ENCODE measurements at places on chromosomes 11 and 22.

GRCh38 chr11:2142762-2143202, 3.6 kb upstream of the IGF2 start:
- no peak for DNase-seq

DNA sequence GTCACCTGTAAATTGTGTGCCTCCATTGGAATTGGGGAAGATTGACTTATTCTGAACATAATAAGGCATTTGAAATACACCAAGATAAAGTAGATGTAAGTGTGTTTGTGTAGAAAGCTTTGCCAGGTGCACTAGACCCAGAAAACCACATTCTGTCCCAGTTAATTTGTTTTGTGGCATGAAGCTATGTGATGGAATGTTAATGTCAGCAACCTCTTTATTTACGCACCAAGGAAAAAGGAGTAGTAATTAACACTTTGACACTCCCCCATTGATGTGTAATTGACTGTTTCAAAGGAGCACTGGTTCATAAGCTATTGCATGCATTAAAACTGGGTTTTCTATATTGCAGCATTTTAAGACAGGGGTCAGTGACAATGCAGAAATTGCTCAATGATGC, 14.3 kb downstream of the EIF3M start:
- DNase-seq, result no peak

GRCh38 chr22:20782596-20783299, 8.8 kb downstream of the SERPIND1 start:
- no peak for DNase-seq

DNA sequence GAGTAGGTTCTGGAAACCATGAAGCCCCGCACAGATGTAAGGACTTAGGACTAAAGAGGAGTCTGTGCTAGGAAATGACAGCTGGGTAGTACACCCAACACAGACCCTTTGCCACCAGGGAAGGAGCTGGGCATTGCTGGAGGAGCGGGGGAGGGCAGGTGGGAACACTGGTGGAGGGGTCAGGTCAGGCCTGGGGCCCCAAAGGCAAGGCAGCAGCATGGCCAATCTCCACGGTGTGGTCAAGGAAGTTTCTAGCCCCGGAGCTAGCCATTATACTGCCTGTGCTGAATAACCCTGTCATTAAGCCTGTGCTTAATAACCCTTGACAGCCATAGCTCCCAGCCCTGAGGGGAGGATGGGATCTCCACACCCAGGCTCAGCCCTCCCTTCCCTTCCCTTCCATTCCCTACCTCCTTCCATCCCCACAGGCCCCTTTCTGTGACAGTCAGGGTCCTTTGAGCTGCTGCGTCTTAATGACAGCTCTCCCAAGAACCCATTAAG, 2.1 kb downstream of the TMPRSS4 start:
- no peak for DNase-seq

GRCh38 chr11:72712841-72713240, 38.6 kb upstream of the PDE2A start:
- no peak for DNase-seq

GRCh38 chr22:38110008-38110862, at the start of gene BAIAP2L2:
Gene BAIAP2L2, minus strand, starts transcription at chr22:38110684. Its CDS starts 159 bp downstream, at chr22:38110525.
- no peak for DNase-seq

DNA sequence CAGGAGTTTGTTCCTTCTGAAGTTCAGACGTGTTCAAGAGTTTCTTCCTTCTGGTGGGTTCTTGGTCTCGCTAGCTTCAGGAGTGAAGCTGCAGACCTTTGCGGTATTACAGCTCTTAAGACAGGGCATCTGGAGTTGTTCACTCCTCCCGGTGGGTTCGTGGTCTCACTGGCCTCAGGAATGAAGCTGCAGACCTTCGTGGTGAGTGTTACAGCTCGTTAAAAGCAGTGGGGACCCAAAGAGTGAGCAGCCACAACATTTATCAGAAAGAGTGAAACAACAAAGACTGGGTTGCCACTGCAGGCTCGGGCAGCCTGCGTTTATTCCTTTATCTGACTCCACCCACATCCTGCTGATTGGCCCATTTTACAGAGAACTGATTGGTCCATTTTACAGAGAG, 373.1 kb downstream of the ETS1 start:
- no peak for DNase-seq

DNA sequence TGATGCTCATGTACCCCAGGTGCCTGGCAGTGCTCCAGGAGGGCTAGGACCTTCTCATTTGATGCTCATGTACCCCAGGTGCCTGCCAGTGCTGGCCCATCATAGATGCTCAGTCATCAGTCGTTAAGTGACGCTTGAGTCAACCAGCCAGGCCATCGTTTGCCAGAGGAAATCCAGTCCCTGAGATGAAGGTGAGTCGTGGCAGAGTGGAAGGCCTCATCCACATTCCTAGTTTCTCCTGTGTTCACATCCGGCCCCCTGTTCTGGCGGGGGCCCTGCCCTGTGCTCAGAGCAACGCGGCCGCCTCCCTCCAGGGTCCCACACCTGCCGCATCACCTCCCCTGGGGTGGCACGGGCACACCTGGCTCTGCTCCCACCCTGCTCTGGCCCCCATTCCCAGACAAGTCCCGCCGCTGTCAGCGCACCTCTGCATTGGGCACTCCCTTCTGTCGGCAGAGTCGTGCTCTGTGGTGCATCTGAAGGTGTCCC, 279.9 kb downstream of the BRD1 start:
- DNase-seq, result no peak

GRCh38 chr22:38607680-38608079, 37.7 kb upstream of the DMC1 start:
- no peak for DNase-seq

- DNase-seq, result no peak
Measured at GRCh38 chr11:63375434-63375833, 5.8 kb downstream of the SLC22A9 start.

DNA sequence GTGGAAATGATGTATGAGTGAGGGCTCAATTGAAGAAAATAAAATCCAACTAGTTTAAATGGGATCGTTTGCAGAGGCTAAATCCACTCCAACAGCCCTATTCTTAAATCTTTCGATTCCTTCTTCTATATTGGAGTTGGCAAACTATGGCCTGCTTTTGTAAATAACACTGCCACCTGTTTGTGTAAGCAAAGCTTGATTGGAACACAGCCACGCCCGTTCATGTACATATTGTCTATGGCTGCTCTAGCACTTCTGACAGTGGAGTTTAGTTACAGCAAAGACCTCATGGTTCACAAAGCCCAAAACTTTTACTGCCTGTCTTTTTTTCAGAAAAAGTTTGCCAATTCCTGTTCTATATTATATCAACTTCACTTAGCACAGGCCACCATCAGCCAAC, 40.6 kb upstream of the RCN1 start:
- DNase-seq, result no peak

DNA sequence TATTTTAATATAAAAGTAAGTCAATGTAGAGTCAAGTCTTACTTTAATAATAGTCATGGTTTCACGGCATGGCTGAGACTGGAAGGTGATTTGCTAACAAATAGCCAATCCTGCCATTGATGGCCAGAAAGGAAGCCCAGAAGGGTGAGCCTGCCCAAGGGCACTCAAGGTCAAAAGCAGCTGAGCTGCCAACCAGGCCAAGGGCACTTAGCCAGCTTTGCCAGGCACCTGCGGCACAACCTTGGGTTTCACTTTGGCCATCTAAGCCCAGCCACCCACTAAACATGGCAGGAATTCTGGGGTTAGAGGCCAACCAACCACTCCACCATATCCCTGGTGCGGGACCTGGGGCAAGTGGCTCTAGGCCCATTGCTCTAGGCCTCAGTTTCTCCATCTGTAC, 4.2 kb downstream of the LHFPL7 start:
- DNase-seq, result no peak

DNA sequence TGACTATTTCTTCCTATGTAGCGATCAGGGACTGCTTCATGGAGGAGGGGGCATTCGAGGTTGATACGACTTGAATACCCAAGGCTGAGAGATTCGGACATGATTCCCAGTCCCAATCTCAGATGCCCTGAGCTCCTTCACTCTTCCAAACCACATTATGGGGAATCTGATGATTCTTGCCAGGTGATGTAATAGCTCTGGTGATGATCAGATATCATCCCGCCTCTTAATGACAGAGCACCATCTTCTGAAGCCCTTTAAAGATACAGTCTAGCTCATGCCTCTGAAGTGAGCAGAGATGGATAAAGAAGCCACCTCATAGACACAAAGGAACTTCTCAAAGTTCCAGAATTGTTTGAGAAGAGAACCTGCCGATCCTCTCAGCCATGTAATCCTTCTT, 8.9 kb upstream of the CLMP start:
- DNase-seq, result no peak

DNA sequence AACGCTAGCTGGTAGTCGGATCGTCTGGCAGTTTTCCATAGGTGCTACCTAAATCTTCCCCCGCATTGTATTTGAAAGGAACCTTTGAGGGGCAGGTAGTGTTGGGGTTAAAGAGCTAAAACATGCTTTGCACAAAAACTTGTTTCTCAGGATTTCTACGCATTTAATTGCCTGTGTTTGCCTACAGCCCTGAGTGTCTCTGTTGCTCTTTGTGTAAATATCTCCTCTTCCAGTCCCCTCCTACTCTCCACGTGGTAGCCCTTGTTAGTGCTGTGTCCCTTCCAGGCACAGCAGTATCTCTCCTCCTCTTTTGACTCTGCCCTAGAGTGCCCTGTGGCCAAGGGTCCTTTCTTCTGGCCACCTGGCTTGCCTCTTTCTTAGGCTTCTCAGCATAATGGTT, 81.7 kb downstream of the BARX2 start:
- no peak for DNase-seq

- DNase-seq, result no peak
Measured at GRCh38 chr11:76663912-76664440, 6.6 kb downstream of the LRRC32 start.

DNA sequence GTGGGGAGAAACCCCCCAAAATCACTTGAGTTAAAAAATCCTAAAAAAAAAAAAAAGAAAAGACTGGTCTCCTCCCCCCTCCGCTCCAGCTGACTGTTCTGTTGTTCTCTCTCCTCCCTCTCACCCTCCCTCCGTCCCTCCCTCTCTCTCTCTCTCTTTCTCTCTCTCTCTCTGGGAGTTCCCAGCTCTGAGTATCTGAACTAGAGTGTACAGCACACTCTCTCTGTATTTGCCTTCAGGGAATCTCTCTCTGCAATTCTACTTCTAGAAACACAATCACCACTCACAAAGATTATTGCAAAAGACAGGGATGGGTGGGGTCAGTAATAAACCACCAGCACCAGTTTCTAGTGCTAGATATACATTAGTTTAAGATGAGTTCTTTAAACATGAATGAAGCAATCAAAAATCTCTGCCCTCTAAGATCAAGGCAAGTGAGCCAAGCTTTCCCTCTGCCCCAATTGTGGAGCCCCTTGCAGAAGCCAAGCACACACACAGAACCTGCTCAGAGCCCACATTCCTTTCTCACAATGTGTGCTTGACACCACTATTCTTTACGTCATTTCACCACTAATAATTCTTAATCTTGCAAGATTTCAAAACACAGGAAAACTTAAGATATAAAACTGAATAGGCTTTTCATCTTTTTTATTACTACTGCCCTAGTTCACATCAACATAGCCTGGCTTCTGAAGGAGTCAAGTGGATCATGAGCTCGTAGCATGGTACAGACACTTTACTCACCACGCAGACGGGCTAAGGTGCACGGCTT, 133.5 kb downstream of the RBFOX2 start:
- no peak for DNase-seq

DNA sequence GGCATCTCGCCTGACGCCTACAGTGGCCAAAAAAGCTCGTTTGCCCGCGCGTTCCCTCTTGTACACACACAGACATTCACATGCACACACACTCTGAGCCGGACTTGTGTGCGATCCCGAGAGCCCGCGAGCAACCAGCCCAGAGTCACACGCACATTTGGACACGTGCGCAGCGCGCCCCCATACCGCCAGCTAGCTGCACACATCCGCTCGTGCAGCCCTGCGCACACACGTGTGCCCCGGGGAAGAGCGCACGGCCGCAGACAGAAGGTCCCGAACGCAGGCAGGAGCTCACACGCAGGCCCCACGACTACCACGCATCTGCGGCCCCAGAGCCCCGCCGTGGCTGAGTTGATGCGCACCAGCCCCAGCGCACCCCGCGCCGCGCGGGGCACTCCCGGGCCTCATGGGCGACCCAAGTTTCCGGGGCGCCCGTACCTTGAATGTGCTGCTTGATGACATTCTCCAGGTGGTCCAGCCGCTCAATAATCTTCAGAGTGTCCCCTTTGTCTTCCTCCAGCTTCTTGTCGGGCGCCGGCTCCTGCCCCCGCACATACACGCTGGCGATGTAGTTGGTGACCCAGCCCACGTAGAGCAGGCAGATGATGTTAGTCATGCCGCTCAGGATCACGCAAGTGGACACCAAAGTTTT, 758 bp downstream of the GALNT18 start:
- DNase-seq, result no peak

DNA sequence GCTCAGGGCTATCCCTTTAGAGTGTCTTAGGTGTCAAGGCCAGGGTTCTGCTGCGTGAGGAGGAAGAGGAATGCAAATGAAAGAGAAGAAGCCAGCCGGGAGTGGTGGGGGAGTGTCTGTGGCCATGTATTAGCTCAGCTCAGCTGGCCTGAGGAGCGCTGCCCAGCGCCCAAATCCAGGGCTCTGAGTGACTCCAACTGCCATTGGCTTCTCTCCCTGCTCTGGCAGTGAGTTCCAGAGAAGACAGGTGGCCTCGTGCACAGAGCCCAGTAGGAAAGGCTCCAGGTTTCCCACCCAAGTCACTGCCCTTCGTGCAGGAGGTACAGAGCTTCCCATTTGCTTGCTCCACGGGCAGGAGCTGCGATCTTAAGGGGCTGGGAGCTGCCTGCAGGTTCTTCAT, 302.0 kb downstream of the KIRREL3 start:
- no peak for DNase-seq

- no peak for DNase-seq
Measured at GRCh38 chr11:12846786-12847615, 162.1 kb upstream of the RASSF10 start.

DNA sequence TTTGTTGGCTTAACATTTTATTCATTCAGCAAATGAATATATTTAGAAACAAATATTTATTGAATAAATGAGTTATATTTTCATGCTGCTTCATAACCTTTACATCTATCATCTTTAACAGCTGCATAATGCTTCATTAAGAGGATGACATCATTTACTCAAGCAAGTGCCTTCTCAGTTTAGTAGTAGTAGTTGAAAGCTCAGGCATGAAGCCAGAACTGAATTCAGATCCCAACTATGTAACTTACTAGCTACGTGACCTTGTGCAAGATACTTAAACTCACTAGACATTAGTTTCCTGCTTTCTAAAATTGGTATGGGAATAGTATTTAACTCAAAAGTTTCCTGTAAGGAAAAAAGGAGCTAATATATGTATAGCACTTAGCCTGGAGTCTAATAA, 90.3 kb downstream of the TMPRSS5 start:
- no peak for DNase-seq

DNA sequence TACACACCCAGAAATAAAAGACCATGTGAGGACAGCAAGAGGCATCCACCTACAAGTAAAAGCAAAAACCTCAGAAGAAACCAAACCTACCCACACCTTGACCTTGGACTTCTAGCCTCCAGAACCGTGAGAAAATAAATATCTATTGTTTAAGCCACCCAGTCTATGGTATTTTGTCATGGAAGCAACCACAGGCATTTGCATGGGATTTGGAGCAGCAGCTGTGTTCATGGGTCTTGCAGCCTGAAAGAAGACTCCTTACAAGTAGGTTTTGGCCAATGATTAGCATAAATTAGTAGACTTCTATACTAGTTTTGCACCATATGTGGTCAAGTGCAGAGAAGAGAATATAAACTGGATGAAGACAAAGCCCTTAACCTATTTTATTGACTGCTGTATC, 27.9 kb downstream of the FSHB start:
- DNase-seq, result no peak

Data from activated CD4-positive, alpha-beta T cell treated with anti-CD3 and anti-CD28 coated beads, Interleukin-2, amount 50 U/mL, for 1 hour (primary cell).